Head of caudate nucleus (tissue), 42 donors: ENCODE measurements at places on chromosomes 16 and 17.

DNA sequence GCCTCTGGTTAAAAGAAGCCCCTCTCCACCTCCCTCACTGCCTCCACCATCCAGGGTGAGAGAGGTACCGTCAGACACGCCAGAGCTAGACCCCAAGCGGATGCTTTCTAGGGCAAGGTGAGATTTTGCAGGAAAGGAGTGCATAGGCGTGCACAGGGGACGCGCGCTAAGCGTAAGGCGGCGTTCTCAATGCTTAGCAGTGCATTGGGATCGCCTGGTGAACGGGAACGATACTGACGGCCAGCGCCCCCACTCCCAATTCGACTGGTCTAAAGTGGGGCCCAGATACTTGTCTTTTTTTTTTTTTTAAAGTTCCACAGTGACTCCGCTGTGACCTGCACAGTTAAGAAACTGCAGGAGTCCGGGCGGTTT lies 57.9 kb upstream of the CREBBP start:
- no peak for DNase-seq

DNA sequence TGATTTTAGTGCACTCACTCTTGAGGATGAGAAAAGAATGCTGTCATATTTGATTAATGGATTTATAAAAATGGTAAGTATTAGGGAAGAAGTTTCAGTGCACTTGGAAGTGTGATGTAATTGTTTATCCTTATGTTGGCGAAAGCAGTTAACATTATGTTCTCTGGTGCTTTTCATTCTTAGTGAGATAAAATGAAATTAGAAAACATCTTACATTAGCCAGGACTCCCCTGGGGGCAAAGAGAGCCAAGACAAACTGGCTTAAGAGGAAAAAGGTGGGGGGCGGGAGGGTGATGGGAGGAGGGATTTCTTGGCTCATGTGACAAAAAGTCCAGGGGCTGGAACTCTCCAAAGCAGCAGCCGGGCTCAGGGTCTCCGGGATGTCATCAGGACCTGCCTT lies 73.2 kb downstream of the KNOP1 start:
- DNase-seq: no peak

DNA sequence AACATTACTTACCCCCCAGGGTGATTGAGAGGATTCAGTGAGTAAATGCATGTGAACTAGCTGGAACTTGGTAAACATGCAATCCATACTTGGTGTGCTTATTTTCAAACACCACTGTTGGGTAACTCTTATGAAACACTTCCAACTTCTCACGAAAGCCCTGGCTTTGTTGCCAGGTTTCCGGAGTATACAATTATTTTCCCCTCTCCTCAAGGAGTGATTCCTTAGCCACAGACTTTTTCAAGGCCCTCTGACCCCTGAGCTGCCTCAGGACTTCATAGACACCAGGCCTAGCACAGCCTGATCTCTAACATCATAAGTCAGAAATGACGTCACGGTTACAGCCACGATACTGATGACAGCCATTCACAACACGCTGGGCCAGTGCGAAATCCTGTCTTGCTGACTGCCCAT lies 27.6 kb downstream of the HSD17B2 start:
- DNase-seq: no peak

DNA sequence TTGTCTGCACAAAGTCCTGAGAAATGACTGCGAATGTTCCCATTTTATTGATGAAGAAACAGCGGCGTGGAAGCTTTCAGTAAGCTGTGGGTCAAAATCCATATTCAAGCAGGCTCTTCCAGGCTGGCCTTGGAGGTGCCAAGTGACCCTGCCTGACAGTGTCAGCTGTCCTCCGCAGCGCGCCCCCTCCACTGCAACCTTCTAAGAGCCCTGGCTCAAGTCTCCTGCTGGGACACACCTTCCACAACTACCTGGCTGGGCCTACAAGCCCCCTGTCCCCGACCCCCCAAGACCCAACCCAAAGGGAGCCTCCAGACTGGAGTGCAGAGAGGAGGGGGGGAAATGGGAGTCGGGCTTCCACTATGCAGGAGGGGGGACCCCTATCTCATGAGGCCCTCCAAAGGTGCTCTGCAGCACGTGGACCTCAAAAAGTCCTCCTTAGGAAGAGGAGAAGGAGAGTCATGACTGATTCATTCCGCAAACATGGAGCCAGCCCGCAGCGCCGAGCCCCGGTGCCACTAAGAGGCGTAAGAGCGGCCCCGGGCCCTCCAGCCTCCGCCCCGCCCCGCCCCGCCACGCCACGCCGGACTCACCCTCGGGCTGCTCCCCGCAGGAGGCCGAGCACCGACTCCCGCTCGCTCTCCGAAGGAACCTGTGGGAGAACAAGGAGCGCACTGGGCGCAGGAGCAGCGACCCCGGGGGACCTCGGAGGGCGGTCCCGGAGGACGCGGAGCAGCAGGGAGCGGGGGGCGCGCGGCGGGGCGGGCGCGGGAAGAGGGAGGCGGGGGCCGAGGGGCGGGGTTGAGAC lies 574 bp downstream of the MPP3 start:
- DNase-seq: peak; percentile 38

- no peak for DNase-seq
Measured at GRCh38 chr16:2597560-2597902, 59.7 kb downstream of the PDPK1 start.

- DNase-seq: peak; percentile 84
Measured at GRCh38 chr16:4506450-4506849, 30.3 kb downstream of the HMOX2 start.

DNA sequence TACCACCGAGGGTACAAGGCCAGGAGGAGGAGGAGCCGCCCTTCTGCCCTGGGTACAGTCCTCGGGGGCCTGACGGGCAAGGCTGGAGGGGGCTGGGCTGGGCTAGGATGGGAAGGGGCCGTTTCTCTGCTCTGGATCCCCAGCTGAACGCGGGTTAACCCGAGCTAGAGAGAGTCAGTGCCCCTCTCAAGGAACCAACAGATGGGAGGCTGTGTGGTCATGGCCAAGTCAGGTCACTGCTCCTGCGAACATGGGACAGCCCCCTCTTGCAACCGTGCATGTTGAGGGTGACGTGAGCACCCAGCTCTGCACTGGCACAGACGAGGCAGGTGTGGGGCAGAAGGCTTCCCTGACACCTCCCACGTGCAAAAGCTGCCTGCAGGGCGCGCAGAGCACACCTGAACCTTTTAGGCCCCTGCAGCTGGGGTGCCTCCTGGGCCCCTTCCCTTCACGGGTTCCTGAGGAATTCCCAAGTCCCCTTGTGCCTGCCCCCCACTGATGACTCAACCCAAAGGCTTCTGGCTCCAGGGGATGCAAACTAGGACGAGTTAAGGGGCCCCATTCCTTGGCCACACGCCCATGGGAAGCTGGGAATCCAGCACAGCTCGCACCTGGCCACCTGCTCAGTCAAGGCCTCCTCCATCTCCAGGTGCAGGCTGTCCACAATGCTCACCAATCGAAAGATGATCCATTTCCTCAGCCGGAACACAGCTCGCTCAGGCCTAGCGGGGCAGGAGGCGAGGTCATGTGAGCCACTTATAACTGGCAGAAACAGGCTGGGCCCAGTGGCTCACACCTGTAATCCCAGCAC lies 6.3 kb downstream of the MYBBP1A start:
- DNase-seq: no peak

DNA sequence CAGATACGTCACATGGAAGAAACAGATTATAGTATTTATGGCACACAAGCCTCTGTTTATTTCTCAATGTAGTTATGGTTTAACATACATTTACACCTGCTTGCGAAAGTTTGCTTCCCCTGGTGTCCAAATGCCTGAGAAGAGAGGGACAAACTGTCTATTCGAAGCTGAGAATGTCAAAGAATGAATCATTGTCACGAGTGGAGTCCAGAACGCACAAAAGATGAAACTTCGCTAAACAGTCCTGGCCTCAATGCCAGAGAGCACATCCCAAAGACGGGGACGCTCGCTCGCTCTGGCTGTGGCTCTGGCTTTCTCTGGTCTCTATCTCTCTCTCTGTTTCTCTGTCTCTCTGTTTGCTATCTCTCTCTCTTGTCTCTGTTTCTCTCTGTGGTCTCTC lies 298.8 kb downstream of the FOXL1 start:
- DNase-seq: no peak

GRCh38 chr17:16818340-16818739 lies 128.3 kb downstream of the CCDC144A start:
- DNase-seq: no peak

- no peak for DNase-seq
Measured at GRCh38 chr17:19345067-19345460, 17.5 kb downstream of the B9D1 start.

GRCh38 chr16:67949645-67950044 lies 5.7 kb upstream of the LCAT start:
- no peak for DNase-seq

GRCh38 chr16:2852003-2852730 lies 5.8 kb downstream of the PRSS22 start:
- DNase-seq: no peak

DNA sequence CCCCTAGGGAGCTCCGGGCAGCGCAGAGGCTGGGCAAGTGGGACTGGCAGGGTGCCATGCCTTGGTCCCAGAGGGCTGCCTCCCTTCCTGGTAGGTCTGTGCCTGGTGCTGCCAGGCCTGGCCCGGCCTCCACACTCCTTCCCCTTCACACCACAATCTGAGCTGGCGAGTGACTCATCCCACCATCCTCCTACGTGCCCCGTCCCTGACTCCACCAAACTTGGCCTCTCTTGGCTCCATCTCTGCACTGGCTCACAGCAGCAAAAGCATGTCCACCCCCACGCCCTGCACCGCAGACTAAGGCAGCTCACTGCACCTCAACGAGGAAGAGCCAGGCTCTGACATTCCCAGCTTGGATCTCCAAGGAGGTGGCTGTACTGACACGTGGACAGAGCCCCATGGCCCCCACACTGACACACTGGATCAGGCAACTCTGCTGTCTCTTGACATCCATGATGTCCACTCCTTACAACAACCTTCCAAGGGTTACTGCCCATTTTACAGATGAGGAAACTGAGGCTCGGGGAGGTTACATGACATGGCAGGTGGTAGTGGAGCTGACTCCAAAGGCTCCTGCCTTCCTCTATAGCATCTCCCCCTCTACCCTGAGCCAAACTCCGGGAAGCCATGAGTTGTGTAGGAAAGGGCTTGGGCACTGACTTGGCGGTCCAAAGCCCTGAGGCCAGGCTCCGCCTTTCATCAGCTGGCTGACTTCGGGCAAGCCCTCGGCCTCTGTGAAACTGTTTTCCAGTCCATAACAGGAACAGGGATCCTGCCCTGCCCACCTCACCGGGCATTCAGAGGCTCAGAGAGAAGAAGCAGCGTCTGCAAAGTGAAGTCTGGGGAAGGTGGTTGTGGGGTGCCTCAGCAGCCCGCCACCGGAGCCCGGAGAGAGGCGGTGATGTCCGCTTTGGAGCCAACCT lies 20.1 kb upstream of the KRT19 start:
- DNase-seq: no peak

GRCh38 chr16:84501077-84501735 lies 3.3 kb downstream of the MEAK7 start:
- DNase-seq: no peak

DNA sequence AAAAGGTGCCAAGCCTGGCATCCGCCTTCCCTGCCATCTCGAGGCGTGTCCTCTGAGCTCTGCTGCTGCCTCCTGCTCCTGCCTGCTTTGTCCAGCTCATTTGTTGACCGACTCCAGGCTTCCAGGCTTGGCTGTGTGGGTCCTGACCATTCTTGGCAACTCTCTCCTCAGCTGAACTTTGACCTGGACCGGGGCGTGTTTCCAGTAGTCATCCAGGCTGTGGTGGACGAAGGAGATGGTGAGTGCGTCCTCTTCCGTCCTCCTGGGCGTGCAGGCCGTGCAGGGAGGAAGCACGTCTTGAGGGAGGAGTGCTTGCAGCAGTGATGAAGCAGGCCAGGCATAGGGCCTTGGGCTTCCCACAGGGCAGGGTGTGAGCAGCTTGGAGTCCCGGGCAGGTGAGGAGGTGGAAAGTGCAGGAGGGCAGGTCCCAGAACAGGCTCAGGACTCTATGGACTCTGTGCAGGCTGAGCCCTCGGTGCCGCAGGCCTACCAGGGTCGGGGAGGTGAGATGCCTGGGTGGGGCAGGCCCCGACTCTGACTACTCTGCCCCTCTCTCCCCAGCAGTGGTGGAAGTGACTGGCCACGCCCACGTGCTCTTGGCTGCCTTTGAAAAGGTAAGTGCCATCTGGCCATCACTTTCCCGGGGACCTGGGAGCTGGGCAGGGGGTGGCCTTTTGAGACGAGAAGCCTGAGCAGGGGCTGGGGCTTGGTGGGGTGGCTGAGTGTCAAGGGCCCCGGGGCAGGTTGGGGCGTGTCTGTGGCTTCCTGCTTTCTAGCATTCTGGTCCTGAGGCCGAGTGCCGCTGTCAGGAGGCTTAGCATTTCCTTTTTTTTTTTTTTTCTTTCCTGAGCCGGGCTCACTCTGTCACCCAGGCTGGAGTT lies 28.6 kb upstream of the NUDT16L1 start:
- no peak for DNase-seq

DNA sequence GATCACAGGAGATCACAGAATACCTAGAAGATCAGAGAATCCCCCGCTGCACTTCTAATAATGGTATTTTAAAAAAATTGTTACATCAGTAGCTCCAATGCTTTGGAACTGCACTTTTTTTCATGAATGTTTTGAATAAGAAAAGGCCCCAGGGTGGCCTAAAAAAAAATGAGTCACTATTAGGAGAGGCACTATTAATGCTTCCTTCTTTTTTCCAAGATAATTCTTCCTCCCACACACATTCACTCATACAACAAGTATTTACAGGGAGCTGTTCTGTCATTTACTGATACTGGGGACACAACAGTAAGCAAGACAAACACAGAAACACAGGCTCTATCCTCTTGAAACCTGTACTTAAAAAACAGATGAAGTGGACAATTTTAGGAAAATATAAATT lies 675 bp upstream of the PDZD9 start:
- DNase-seq: no peak

DNA sequence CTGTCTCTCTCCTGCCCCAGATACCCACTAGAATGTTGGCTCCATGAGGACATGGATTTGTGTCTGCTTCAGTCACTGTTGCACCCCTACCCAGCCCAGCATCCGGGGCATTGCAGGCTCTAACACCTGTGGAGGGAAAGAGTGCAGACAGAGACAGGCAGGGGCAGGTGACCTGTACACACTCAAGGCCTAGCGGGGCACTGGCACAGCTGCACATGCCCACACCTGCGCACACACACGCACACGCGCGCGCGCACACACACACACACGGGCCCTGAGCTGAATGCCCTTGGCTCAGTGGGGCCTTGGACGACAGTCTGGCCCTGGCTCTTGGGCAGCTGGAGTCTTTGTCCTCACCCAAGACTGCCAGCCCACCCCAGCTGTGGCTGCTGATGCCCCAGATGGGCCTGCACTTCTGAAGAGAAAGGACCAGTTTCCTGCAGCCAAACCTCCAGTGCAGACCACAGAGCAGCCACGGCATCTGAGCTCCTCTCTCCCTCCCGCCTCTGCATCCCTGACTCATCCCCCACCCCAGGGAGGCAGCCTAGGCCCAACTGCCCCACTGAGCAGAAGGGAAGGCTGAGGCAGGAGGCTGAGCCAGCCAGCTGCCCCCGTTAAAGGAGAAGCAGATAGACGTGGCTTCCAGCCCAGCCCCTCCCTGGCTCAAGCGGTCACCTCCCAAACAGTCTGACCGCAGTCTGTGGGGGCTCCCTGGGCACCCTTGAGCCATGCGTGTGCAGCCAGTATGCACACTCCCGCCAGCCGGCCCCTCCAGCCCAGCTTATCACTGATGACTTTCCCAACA lies 12.3 kb upstream of the RAI1 start:
- DNase-seq: no peak
